ENCODE measurements at places on chromosomes 1 and 21.

GRCh38 chr1:81600363-81600762 is 200.4 kb upstream of the ADGRL2 start:
- DNase-seq: no peak

DNA sequence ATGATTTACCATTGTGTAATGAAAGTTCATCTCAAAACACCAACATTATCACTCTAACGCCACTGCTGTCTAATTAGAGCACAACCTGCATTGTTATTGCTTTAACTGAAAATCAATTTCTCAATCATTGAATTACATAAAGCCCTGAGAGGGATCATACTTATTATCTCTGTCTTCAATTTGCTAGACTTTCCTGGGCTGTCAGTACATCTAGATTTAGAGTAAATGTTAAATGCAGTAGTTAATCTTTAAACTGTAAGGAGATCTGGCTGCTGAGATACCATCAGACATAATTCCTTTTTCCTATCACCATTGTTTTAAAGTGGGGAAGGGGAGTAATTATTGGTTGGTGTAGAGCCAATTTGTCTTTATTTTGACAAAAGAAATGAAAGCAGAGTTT is 1995.1 kb downstream of the MRPL39 start:
- no peak for DNase-seq

DNA sequence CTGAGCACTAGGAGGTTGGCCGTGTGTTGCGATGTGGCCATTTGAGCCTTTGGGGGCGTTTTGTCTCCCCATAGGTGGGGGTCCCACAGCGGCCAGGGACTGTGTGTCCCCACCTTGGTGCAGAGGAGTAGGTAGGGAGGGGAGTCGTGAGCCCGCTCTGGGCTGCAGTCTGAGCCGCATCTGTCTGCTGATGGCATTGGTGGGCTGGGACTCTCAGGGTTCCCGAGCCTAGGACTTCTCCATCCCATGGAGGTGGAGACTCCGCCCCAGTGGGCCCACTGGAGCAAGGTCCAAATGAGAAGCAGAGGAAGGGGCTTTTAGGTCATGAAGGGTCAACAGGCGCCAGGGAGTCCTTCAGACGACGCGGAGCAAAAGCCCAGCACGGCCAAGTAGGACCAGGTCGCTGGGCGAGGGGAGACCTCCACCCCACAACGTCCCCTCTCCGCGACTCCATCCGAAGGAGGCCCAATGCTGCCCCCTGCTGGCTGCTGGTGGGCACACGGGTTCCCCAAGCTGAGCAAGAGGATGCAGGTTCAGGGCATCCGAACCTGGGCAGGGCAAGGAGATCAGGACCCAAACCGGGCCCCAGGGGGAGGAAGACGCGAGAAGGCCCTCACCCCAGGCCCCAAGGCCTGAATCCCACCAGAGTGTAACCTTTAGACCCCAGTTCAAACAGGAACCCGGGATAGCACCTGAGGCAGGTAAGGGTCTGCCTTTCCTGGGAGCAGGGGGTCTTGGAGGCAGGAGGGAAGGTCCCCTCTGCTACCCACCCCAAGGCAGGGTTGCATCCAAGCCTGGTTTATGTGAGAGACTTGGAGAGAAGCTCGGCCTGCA is 14.9 kb downstream of the TTC34 start:
- DNase-seq: no peak

DNA sequence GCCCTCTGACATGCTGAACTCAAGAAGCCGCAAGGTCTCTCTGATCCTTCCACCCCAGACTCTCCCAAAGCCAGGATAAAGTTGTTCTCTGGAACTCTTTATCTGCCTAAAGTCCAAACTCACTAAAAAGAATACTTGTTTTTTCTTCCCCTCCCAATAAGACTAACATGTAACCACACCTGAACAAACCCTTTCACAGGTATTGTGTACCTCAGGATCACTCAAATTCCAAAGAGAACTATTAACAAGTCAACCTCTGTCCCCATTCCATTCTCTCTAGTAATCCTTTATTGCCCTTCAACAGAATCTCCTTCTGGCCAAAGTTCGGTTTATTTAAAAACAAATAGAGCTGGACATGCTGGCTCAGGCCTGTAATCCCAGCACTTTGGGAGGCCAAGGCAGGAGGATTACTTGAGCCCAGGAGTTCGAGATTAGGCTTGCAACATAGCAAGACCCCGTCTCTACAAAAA is 4.1 kb upstream of the TOE1 start:
- DNase-seq: no peak

GRCh38 chr1:6509220-6509918 is 17.9 kb upstream of the PLEKHG5 start:
- no peak for DNase-seq

DNA sequence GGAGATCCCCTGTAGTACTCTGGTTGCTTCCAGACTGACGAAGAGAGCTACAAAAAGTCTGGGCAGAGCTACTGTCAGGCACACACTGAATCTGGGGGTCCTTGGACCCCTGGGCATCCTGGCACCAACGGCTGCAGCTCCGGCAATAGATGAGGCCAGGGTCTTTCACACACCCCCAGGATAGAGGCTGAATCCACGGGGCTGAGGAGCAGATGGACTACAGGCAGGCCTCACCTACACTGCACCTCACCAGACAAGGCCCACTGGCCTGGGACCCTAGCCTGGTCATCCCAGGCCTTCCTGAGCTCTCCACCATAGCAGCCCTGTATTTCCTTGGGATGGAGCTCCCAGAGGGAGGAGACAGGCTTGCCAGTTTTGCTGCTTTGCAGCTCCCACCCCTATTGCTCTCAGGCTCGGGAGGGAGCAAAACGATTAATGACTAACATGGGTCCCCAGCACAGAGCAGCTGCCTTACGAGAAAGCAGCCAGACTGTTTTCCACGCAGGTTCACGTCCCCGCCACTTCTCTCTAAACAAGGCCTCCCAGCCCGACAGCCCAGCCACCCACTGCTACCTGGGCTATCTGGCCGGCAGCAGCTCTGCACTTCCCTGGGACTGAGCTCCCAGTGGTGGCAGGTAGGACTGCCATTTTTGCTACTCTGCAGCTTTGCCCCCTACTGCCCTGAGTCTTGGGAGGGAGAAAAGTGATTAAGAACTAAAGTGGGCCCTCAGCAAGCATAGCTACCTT is 1022.5 kb upstream of the ADGRL2 start:
- no peak for DNase-seq

DNA sequence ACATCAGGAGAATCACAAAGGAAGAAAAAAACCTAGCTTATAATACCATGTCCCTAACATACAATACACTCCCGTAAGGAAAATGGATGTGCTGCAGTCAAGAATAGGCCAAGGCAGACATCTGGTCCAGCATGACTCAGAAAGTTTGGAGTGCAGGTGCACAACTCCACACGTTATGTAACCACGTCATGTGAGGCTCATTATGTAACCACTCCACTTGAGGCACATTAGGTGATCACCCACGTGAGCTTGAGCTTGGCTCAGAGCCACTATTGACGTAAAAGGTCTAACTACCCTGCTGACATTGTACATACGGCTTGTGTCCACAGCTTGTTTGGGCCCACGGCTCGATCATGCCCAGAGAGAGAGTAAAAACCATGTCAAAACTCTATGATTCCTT is 99.8 kb upstream of the C1orf21 start:
- DNase-seq: no peak

DNA sequence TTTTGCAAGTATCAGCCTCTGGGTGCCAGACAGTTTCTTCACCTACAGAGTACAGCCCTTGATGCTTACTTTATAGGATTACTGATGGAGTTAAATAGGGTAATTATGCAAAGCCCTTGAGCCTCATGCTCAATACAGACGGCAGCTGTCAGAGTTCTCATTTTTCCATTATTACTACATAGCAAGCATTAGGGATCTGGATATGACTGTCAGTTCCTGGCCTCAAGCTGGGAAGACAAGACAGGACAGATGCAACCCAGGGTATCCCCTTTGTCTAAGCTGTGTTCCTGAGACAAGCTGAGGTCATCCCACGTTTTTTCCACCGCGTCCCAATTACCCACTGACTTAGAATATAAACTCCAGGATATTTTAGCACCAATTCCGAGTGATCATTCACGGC is 94.4 kb downstream of the SLC35F3 start:
- no peak for DNase-seq

GRCh38 chr1:41483001-41483850 is 1.3 kb downstream of the EDN2 start:
- no peak for DNase-seq

DNA sequence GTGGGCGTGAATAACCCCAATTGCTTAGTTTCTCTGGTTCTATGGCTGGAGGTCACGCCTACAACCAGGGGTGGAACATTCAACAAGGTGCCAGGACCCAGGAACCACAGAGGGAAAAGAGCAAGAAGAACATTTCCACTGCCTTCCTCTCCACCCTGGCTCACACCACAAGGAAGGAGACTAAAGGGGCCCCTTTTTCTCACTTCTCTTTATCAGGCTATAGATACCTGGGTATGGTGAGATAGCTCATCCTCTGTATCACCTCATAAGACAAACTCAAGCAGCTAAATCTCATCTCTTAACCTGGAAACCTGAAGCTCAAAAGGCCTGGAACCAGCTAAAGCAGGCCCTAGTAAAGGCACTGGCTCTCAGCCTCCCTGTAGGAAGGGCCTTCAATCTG is 438.8 kb upstream of the OLFM3 start:
- no peak for DNase-seq

GRCh38 chr1:78142736-78143135 is 97.0 kb downstream of the GIPC2 start:
- no peak for DNase-seq

DNA sequence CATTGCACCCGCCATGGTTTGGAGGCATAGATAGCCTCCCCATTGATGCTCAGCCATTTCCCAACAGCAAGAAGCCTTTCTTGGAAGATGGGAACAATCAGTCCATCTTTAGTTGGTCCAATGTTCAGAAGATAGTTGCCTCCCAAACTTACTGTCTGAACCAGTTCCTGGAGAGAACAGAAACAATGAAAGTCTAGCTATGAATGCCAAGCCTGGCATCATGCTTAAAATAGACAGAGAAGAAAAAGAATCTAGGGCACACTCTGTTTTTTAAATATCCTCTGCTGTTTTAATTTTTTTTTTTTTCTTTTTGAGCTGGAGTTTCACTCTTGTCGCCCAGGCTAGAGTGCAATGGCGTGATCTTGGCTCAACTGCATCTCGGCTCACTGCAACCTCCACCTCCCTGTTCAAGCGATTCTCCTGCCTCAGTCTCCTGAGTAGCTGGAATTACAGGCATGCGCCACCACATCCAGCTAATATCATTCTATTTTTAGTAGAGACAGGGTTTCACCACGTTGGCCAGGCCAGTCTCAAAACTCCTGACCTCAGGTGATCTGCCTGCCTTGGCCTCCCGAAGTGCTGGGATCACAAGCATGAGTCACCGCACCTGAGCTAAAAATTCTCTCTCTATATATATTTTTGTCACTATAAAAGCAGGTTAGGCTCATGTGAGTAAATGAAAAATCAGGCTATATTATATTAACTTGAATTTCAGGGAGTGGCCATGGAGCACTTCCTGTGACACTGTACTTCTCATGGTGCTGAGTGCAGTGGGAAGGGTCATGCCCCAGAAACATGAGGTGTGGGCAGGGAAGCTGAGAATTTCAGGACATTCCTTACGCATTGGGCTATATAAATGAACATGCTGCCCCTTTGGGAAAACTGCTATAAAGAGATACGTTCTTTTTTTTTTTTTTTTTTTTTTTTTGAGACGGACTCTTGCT is 19.1 kb downstream of the FUCA1 start:
- DNase-seq: no peak

GRCh38 chr21:14487490-14488432 is 58.4 kb downstream of the SAMSN1 start:
- no peak for DNase-seq

DNA sequence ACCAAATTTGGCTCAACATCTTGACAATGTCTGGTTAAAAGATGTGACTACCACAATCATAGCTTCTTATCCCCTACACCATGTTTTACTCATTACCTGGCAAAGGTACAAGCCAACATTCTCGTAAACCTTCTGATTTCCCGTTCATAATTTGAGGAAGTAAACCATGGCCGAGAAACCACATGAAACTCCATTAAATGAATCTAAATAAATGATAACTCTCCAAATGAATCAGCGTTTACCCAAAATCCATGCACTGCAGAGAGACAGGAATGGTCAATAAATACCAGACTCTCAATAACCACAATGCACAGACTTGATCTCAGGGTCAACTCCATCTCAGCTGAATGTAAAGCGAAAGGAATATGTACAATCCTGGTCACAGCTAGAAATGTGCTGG is 125.2 kb downstream of the TYW3 start:
- DNase-seq: no peak

DNA sequence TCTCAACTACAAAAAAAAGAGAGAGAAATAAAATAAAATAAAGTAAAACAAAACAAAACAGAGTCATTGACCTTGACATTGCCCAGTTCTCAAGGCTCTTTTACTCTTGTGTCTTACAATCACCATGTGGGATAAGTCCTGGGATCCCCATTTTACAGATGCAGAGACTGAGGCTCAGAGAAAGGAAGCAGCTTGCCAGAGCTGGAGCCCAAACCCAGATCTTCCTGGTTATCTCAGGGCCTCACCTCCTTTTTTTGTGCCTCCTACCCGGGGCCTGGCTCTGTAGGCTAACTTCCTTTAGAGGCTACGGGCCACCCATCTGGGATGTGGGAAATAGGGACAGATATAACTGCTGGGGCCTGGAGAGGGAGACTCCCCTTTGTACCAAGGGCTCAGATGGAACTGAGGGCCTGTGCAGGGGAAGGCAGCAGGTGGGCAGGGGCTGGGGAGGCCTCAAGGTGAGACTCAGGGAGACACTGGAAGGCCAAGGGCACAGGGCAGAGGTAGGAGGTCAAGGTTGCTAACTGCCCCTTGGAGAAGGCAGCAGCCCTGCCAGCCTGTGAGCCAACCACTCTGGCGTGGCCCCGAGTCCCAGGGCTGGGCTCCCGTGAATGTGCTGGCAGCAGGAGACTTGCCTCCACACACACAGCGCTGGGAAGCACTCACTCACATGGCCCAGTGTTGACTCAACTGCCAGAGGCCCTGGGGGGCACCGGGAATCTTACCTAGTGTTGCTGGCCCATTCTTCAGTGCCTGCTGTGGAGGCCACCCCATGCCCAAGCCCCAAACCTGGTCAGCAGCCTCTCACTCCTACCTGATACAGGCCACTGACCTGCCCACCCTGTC is 6.5 kb upstream of the ECE1 start:
- DNase-seq: no peak

DNA sequence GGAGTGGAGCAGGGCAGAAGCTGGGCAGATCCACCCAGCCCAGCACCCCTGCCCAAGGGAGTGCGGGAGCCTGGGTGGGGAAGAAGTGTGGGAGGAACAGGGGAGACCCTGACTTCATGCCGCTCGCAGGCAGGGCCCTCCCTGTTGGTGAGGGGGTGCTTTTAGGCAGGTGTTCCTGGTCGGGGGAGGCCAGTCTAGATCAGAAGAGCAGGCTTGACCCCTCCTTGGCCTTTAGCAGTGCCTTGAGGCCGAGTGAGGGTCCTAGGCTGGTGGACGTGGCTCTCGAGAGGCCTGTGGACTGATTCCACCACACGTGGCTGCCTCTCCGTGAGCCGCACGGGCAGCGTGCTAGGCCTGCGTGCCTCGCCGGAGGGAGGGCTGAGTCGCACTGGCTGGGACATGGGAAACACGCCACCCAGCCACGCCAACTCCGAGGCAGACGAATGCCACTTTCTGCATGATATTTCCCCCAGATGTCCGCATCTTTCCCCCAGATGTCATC is 19.4 kb upstream of the COL18A1 start:
- DNase-seq: no peak

GRCh38 chr1:96544831-96545221 is 176.8 kb upstream of the PTBP2 start:
- no peak for DNase-seq
